ENCODE measurements at places on chromosomes 3 and 15. TPM values are rescaled to one million over a fixed set of nuclear protein-coding genes. Genes with fewer than 3 reads are reported as not detected.

- peaks cover 3% of the 10 kb centered on the region for H3K4me1 ChIP-seq
- H3K27ac ChIP-seq = no peak overlapping the region
- no peak overlapping the region for H3K4me3 ChIP-seq
- no peak for DNase-seq
Observed at GRCh38 chr15:82971218-82971984, 14.6 kb upstream of the RAMAC start.

DNA sequence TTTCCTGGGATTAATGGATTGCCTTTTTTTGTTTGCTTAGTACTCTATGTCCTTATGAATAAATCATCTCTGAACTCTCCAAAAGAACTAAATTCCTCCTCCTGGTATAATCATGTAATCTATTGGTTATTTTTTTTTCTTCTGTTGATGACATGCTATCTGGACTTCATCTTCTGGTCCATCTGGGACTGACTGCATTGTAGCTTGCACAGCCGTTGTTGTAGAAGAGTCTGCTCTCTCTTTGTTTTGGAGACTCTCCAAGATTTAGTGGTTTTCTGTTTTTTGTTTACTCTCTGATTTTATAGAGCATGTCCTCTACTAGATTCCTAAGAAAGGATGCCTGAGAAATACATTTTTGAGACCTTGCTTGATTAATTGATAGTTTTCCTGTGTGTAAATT lies 19.1 kb downstream of the IREB2 start:
- no peak overlapping the region for H3K4me3 ChIP-seq
- no peak for DNase-seq
- H3K27me3 ChIP-seq = no peaks in the 10 kb centered on the region
- H3K4me1 ChIP-seq = peaks cover 72% of the 10 kb centered on the region
- no peaks in the 10 kb centered on the region for H3K36me3 ChIP-seq

- no peaks in the 10 kb centered on the region for H3K27me3 ChIP-seq
- DNase-seq = no peak
- no peak overlapping the region for H3K4me3 ChIP-seq
Observed at GRCh38 chr3:64813326-64813725, 125.5 kb upstream of the ADAMTS9 start.

GRCh38 chr3:99852851-99853250 lies 35.2 kb downstream of the CMSS1 start:
- no peak overlapping the region for H3K4me3 ChIP-seq
- no peaks in the 10 kb centered on the region for H3K36me3 ChIP-seq
- no peaks in the 10 kb centered on the region for H3K27me3 ChIP-seq

DNA sequence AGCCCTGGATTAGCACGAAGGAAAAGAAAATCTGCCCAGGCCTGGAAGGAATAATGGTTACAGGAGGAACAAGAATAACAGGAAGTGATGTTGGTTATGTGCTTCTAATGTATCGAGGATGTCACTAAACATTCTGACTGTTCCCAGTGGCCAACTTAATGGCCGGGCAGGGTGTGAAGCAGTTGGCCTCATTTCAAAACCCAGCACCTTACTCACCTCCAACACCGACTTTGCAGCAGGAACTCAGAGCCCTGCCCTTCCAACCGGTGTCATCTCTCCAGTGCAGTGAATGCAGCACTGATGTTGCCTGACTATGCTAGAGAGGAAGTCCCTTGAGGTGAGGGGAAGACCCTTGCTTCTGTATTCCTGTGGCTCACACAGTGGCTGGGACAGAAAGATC lies 162.4 kb upstream of the LRTM1 start:
- peaks cover 8% of the 10 kb centered on the region for H3K27me3 ChIP-seq
- H3K27ac ChIP-seq = no peak overlapping the region
- DNase-seq = no peak
- peaks cover 7% of the 10 kb centered on the region for H3K4me1 ChIP-seq
- no peaks in the 10 kb centered on the region for H3K36me3 ChIP-seq

DNA sequence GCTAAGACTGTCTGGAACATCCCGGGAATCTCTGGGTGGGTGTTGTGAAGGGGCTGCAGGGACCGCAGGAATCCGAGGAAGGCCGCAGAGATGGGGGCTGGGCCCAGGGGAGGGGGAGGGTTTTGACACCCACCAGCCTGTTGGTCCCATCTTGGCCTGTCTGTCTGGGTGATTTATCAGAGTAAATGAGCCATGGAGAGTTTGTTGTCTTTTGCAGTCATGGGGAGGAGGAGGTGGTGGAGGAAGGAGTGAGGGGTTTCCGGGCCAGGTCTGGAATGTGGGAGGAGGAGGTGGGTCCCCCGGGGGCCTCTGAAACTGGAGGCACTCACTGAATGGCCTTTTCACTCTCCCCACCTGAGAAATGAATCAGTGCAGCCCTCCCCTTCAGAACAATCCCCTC lies 11.5 kb downstream of the SEMA3F start:
- H3K36me3 ChIP-seq = peaks cover 11% of the 10 kb centered on the region
- no peaks in the 10 kb centered on the region for H3K27me3 ChIP-seq
- H3K27ac ChIP-seq = peak overlapping the region; percentile 94
- peaks cover 62% of the 10 kb centered on the region for H3K4me1 ChIP-seq
- no peak for DNase-seq

The IL17RD gene
- 27.5 TPM for total RNA-seq

The FAM107A gene
- total RNA-seq = not detected

The MASP1 gene
- 1.4 TPM for total RNA-seq
